ENCODE measurements at places on chromosomes 1 and 21.
A peak's percentile ranks its signal among the peaks of the same experiment; 100 is the strongest.

- H3K4me1 ChIP-seq, result no peaks in the 10 kb centered on the region
- no peak overlapping the region for H3K4me3 ChIP-seq
- H3K36me3 ChIP-seq, result no peaks in the 10 kb centered on the region
These were observed 156.0 kb downstream of the SLC45A1 start for GRCh38 chr1:8473891-8474300.

- peaks cover 32% of the 10 kb centered on the region for H3K4me1 ChIP-seq
- peaks cover 19% of the 10 kb centered on the region for H3K27me3 ChIP-seq
- H3K27ac ChIP-seq, result no peak overlapping the region
- H3K4me3 ChIP-seq, result peak overlapping the region; percentile 60
These were observed 14.0 kb downstream of the AGRN start for GRCh38 chr1:1033731-1034438.

- no peaks in the 10 kb centered on the region for H3K27me3 ChIP-seq
- no peak for DNase-seq
- H3K4me1 ChIP-seq, result peaks cover 19% of the 10 kb centered on the region
- H3K4me3 ChIP-seq, result no peak overlapping the region
- H3K36me3 ChIP-seq, result no peaks in the 10 kb centered on the region
These were observed 31.9 kb downstream of the PRDM2 start for GRCh38 chr1:13731897-13732296.

GRCh38 chr1:44617703-44618029, 56.6 kb downstream of the TMEM53 start:
- peaks cover 10% of the 10 kb centered on the region for H3K4me1 ChIP-seq
- H3K27me3 ChIP-seq, result no peaks in the 10 kb centered on the region
- no peak overlapping the region for H3K4me3 ChIP-seq
- H3K36me3 ChIP-seq, result no peaks in the 10 kb centered on the region
- H3K27ac ChIP-seq, result no peak overlapping the region
- no peak for DNase-seq

DNA sequence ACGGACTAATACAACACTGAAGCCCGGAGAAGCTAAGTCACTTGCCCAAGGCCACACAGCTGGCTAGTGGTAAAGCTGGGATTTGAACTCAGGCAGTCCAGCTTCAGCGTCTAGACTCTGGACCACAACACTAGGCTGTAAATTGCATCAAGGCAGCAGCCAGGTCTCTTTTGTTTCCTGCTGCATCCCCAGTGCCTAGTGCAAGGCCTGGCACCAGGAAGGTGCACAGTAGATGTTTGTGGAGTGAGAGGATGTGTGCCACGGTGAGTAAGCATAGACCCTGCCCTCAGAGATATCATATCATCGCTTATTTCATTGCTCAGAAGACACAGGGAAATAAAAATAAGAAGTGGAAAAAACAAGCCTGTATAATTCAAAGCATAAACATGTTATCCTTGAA, 40.9 kb downstream of the IGSF21 start:
- H3K27me3 ChIP-seq, result no peaks in the 10 kb centered on the region
- no peak for DNase-seq
- H3K4me1 ChIP-seq, result no peaks in the 10 kb centered on the region

- no peak overlapping the region for H3K27ac ChIP-seq
- DNase-seq, result no peak
- H3K4me1 ChIP-seq, result no peaks in the 10 kb centered on the region
- H3K27me3 ChIP-seq, result no peaks in the 10 kb centered on the region
- H3K4me3 ChIP-seq, result no peak overlapping the region
- no peaks in the 10 kb centered on the region for H3K36me3 ChIP-seq
These were observed 16.5 kb upstream of the HSD17B7 start for GRCh38 chr1:162774007-162774406.

Measured in Peyer's patch (tissue), 4 donors.